Eye (tissue), 1 donor: ENCODE measurements at places on chromosomes 7 and 10.

- no peak for DNase-seq
Measured at GRCh38 chr10:4947635-4948596, 15.3 kb upstream of the AKR1C1 start.

DNA sequence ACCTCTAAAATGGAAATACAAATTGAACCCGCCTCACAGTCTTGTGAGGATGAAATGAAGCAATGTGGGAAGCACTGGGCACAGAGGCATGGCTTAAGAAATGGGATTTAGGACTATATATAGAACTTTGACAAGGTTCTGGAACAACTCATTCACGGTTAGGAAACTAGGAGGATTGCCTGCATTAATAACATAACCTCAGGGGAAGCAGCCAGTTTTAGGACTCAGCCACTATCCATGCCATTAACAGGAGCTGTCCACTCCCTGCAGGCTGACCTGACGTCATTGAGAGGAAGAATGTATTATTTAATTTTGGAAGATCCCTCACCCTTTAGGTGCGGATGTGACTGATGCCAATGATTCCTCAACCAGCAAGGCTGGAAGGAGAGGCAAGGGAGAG, 34.8 kb downstream of the ITGB8 start:
- no peak for DNase-seq

DNA sequence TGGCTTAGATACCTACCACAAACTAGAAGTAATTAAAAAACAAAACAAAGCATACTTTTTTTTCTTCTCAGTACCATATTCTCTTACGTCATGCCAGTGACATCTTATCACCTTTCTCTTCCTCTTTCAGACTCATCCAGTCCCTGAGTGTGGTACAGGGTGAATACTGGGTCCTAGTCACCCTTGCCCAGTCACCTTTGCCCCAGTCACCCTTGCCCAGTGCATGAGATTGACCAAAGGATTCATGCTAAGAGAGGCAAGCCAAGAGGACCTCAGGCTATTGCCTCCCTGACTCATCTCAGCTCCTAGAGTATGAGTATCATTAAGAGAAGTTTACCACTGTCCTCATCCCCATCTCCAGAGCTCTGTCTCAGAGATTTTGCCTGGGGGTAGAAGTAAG, 10.0 kb upstream of the TSPAN12 start:
- no peak for DNase-seq

DNA sequence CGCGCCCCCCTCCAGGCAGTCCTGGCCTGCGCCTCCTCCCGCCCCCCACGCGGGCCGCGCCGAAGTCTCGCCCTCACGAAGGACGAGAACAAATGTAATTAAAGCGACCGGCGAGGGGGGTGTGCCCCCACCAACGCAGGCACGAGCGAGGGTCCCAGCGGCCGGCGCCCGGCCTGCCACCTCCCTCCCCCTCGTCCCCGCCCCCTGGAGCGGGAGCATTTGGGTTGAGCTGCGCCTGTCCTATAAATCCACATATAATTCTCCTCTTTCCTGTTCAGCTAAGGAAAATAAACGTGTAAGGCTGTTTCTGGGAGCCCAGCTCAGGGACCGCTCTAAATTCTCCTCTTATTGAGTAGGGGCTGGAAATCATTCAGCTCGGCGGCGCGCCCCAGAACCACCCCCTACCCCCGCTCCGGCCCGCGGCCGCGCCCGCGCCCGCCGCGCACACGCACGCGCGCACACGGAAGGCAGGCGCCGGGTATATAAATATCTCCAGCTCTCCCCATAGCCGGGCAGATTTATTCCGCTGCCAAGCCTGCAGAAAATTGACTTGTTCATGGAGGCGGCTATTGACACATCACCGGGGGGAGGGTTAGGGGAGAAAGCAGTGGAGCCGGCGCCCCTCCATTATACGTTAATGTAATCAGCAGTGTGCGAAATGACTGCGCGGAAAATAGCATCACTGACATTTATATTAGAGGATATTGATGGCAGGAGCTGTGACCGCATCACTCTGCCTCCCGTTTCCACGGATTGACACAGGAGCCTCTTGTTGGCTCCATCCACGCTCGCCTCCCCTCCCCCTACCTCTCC, 61.6 kb upstream of the BTRC start:
- DNase-seq = peak; percentile 85

GRCh38 chr10:91596825-91597196, 36.1 kb downstream of the PPP1R3C start:
- no peak for DNase-seq

DNA sequence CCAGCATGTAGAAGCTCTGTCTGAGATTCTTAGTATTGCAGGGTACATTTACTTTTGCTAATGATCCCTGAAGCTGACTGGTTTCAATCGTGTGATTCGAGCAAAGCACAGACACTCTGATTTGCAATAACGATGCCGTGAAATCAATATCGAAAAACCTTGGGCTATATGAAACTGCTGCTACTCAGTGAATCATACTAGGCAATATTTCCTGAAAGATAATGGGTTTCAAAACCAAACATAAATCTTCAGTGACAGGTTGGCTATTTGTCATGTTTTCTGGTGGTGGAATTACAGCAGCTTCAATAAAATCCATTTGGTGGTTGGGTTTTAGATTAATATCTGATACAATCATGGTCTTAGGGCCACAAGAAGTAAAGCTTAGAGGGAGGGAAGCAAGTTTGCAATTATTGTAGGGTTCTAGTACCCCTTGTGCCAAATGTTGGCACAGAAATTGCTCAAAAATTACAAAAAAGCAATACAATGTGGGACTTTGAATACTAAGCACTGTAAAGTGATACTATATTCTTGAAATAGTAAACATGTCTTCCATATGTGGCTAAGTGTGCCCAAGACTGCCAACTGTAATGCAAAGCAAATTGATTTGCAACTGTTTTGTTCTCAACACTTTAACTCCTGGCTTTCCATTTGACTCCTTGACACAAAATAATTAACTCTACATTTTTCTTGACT, 112.4 kb upstream of the JAZF1 start:
- DNase-seq = peak; percentile 19

- no peak for DNase-seq
Measured at GRCh38 chr7:2307690-2308107, 6.5 kb downstream of the SNX8 start.

- no peak for DNase-seq
Measured at GRCh38 chr7:3998060-3998459, 684.0 kb upstream of the FOXK1 start.

DNA sequence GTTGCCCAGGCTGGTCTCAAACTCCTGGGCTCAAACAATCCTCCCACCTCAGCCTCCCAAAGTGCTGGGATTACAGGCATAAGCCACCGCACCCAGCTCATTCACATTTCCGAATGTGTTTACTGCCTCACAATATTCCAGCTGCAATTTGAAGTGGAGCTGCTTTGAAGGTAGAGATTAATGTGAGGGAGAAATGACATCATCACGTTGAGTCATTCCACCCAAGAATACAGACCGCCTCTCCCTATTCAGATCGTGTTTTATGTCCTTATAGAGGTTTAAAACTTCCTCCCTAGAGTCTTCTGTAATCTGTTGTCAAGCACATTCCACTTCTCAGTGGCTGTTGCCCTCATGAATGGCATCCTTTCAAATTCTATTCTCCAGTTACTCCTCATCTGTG, 100.4 kb upstream of the PDGFA start:
- DNase-seq = no peak

- DNase-seq = peak; percentile 37
Measured at GRCh38 chr7:96657347-96658021, 52.2 kb downstream of the SEM1 start.

DNA sequence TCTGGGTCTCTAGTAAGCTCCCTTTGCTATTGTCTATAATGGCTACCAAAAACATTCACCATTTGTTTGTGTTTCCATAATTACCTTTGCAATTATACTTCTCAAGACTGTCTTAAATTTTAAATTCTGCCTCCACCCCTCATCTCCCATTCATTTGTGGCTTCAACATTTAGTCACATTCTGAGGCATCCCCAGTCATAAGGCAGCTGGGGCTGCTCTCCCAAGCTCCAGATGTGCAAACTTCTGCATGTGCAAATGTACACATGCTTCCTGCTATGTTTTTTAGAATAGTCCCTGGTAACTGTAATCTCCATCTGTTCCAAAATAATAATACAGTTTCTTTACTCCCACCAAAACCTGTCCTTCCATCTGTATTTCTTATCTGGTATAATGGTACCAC, 97.3 kb downstream of the CDK6 start:
- no peak for DNase-seq

- peak; percentile 78 for DNase-seq
Measured at GRCh38 chr7:74174606-74175082, 488 bp downstream of the EIF4H start.

GRCh38 chr7:36186359-36187121, 33.5 kb downstream of the EEPD1 start:
- DNase-seq = no peak

GRCh38 chr10:48948470-48949037, 8.9 kb upstream of the LRRC18 start:
- no peak for DNase-seq

GRCh38 chr10:95319239-95319638, 28.4 kb upstream of the PDLIM1 start:
- DNase-seq = peak; percentile 29

GRCh38 chr10:31121757-31122577, 90.3 kb upstream of the ZNF438 start:
- no peak for DNase-seq

GRCh38 chr7:90532231-90532929, 62.9 kb downstream of the PTTG1IP2 start:
- no peak for DNase-seq

DNA sequence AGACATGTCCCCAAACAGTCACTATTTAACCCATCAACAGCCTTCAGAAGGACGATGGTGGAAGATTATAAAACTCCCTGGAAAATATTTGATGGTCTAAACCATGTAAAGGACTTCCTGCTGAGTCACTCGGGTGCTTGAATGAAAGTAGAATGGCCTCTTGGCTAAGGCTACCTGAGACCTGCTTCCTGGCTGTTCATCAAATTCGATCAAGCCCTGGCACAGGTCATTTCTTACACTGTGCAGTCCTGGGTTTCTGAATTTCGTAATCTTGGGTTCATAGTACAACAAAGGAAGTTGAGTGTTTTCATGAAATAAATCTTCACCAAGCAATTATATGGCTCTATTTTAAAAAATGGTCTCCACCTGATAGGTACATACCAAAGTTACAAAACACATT, 260.3 kb upstream of the RNF32 start:
- no peak for DNase-seq

- no peak for DNase-seq
Measured at GRCh38 chr10:5829267-5829666, 16.0 kb upstream of the GDI2 start.

- no peak for DNase-seq
Measured at GRCh38 chr10:15379078-15379477, 8.0 kb upstream of the FAM171A1 start.

DNA sequence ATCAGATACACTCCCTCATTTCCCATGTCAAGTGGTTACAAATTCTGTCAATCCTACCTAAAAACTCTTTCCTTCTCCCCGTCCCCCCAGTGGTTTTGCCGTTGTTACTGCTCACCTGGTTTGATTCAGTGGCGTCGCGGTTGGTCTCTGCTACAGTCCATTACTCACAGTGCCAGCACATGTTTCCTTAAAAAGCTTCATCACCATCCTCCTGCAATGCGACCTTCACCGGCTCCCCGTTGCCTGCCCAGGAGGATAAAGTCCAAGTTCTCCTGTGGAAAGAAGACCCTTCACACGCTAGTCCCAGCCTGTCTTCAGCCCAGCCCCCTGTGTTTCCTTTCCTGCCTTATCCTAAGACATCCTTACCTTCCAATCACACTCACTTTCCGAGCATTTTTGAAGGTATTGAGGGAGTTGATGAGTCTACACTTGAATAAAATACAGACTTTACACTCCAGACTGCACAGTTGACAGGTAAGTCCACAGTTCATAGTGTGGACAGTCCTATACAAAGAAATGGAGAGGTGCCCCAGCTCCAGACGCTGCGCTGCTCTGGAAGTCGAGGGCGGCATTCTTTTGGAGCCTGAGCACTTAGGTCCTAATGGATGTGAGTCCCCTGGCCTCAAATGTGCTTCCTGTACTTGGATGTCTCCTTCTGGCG, 3.4 kb upstream of the LARP4B start:
- no peak for DNase-seq

- DNase-seq = no peak
Measured at GRCh38 chr7:148919859-148920258, 35.8 kb upstream of the EZH2 start.

- DNase-seq = peak; percentile 39
Measured at GRCh38 chr7:136133551-136133950, 156.4 kb upstream of the MTPN start.

DNA sequence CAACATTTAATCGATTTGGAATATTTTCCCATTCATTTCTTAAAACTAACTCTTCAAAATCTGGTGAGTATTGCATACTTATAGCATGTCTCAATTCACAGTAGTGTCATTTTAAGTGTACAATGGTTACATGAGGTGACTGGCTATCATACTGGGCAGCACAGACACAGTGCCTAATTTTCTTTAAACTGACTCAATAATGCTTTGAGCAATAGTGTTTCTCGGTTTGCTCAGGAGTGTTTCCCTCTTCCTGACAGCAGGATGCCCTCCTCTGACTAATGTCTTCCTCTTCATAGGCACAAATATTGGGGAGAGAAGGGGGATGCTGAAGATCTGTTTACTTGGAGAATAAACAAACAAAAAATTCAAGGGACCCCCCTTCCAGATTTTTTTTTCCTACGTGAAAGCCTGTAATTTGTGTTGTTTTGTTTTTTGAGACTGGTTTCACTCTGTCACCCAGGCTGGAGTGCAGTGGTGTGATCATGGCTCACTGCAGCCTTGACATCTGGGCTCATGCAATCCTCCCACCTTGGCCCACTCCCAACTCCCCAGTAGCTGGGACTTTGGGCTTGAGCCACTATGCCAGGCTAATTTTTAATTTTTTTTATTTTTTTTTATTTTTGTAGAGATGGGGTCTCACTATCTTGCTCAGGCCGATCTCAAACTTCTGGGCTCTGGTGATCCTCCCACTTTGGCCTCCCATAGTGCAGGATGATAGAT, 2.2 kb downstream of the MRC1 start:
- DNase-seq = no peak

DNA sequence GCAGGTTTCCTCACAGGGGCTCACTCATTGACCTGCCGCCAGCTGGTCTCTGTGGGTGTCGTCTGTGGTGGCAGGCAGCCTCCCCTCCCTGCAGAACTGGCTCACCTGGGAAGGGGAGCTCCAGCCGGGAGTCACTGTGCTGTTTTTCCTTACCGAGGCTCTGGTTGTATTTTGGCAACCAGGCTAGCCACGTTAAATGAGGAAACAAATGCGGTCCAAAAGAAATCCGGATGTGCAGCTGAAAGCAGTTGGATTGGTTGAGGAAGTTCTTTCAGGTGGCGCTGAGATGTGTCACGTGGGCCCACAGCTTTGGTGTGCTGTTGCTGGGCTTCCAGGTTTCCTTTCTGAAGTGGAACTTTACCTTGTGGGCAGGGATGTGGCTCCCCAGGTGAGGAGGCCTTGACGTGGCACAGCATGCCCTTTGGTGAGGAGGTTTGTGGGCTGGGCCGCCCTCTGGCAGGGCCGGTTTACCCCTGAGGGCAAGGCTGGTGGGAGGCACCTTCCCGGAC, 14.2 kb downstream of the MTURN start:
- DNase-seq = no peak

DNA sequence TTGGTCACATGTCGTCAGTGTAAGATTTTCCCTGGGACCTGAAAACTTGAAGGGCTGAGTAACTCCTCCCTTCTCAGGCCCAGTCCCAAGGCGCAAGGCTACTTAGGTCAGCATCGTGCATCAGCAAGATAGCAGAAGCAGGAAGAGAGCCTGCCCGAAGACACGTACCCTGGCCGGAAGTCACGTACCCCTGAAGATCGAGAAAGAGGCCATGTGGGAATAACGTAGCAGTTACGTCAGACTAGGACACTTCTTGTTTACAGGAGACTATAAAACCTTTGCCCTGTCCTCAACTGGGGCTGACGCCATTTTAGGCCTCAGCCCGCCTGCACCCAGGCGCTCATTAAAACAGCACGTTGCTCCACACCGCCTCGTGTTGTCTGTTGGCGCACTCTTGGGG, 114.3 kb upstream of the GALNT17 start:
- no peak for DNase-seq
